Suppressor macrophage (primary cell): ENCODE measurements at places on chromosomes 6 and 20.

DNA sequence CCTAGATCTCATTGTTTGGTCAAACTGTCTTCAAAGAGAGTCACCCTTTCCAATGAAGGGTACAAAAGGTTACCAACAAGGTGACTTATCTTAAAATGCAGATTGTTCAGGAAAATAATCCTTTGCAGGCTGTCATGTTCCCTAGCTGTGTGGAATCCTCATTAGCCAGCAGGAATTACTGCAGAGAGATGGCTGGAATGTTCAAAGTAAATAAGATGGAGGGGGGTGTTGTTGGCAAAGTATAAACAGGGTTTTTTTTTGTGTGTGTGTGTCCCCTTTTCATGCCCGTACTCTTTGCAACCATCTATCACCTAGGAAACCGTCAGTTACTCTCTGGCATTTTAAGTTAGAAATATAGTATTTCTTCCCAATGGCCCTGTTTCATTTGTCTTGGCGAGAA, 6.5 kb downstream of the NEDD9 start:
- DNase-seq = no peak

DNA sequence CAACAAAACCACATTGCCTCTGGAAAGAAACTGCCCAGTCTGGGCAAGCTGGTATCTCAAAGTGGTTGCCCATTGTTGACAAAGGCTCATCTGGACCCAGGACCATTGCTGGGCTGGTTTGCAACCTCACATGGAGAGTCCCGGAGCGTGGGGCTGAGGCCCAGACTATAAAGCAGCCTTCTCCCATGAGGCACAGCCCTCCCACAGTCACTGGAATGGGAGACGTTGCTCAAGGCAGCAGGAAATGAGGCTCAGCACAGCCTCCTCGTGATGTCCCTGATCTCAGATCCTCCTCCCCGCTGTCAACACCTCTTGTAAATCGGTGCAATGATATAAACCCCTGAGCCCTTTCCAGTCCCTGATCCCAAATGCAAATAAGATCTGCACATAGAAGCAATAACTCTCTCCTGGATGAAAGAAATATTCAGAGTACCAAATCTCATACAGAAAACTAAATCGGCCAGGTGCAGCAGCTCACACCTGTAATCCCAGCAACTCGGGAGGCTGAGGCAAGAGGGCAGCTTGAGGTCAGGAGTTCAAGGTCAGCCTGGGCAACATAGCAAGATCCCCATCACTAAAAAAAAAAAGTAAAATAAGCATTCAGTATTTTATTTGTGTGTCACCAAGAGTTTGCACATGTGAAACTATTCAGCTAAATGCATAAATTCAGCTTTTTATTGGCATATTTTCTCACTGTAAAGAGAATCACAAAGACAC, 103.0 kb upstream of the RREB1 start:
- peak; percentile 74 for DNase-seq

GRCh38 chr6:122803171-122803661, 14.2 kb downstream of the SMPDL3A start:
- no peak for DNase-seq

DNA sequence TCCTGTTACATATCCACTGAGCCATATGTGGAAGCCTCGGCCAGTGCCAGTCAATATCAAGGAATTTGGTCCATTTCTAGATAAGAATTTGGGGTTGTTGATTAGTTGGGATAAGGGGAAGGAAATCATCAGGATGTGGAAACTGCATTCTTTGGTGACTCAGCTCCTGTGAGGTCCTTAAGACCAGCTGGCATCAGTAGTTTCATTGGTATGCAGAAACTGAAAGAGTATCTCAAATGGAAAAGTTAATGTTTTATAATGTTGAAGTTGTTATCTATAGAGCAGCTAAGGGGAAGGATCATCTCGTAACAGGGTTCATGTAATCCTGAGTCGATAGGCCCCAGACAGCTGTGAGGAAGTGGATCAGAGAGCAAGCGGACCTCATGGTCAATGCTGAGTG, 87.9 kb upstream of the PRND start:
- peak; percentile 84 for DNase-seq

DNA sequence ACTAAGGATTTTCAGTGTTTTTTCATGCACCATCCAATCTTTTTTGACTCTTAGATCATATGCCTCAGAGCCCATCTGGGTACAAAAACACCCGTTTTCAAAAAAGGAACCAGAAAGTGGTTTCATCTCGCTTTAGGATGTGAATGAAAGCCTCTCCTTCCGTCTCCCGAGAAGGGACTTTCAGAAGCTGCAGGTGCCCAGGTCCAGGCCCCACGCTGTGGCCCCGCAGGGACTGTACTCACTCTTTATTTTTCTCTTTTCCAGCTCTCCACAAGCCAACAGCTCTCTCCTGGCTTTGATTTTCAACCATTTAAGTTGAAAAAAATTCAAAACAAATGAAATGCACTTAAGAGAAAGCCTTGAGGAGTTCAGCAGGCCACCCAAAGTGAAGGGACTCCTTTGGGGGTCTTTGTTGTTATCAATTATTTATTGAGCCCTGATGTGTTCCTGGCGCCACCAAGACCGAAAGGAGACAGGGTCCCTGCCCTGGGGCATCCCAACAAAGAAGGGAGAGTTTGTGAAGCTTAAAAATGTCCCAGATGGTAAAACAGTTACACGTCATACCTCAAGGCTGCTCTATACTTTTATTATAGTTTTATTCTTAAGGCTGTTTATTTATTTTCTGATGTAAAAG, 467.3 kb downstream of the PREX1 start:
- no peak for DNase-seq

DNA sequence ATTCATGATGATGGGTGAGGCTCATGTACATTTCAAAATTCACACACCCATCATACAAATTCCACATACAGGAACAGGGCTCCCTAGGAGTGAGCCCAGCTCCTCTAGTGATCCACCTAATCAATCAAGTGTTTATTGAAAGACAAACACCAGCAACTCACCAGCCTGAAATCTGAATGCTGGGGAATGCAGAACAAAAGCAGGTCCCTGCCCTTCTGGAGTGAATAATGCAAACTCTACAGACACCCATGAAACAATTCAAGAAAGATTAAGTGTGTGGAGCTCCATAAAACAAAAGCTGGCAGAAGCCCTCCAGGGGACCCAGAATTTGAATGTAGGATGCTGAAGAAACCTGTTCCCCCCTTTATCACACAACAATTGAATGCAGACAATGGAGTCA, 396.7 kb upstream of the JARID2 start:
- DNase-seq = no peak

GRCh38 chr20:8115436-8115835, 16.6 kb upstream of the PLCB1 start:
- DNase-seq = no peak

DNA sequence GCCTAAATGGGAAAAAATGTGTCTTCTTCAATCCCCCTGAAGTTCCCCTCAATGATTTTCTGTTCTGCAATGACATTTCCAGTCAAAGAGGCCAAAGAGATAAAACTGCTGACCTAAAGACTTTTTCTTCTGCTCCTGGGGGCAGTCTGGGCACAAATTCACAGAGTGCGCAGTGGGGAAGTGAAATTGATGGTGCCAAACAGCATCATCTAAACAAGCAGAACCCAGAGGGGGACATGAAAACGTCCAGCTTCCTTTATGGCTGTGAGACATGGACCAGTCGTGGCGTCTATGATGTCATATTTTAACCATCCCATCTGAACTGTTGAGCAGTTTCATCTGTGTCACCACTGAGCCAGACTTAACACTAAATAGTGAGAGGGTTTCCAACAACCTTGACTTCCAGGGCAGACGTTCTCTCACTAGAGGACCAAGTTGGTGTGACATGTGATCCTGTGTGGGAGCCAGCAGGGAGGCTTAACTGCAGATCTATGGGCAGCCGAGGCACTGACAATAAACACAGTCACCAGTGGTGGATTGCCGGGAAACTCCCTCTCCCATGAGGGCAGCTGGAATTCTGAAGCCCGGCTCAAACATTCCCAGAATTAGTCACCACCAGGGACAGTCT, 12.4 kb downstream of the SCML4 start:
- DNase-seq = peak; percentile 8

DNA sequence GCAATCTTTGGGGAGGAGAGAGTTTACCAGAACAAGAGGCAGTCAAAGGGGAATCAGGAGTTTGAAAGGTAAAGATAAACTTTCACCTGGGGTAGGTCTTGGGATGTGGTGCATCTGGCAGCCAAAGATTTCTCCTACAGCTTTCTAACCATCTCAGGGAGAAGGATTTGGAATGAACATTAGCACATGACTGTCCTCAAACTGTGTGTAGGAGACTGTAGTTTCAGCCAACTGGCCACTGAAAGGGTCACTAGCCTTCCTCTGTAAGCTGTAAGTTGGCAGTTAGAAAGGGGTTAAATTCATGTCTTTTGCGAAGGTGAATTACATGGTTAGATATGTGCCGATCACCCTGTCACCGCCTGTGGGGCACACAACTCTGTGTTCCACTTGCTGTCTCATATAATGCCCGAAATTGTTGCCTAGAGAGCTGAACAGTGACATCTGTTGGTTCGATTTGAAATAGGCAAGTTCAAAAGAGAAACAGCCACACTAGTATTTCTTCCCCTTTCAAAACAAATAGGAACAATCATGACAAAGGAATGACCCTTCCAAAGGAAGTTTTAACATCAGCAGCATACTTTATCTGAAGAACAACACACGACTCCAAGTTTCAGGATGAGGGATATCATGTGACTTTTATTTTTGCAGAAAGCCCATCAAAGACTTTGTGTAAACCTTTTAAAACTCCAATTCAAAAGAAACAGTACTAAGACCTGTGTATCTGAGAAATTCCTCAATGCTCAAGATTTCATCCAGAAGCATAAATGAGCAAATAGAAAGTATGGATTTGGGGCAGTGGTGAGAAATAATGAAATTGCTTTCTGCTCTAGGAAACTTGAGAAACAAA, 1.1 kb upstream of the OPN5 start:
- DNase-seq = peak; percentile 61

GRCh38 chr6:134317471-134318131, at the start of gene SGK1:
Gene SGK1 (minus strand): TSS chr6:134318112. CDS start chr6:134317460, 652 bp downstream.
- no peak for DNase-seq

- no peak for DNase-seq
These were observed 123.6 kb upstream of the TNFAIP3 start for GRCh38 chr6:137743493-137743892.

DNA sequence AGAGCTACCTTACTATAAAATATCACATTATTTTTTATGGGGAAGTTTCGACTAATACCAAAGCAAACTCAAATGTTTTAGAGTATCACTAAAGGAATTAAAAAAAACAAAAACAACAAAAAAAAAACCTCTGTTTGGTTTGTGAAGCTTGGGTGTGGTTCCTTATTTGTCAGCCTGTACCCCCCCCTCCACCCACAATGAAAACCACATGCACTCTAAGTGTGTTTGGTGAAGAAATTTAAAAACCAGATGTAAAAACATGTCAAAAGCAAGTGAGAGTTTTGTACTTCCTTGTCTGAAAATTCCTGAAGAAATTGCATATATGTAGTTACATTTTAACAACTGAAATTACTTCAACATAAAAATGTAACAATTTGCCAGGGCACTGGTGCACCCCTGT, 3.1 kb downstream of the STK38 start:
- peak; percentile 39 for DNase-seq

- DNase-seq = no peak
These were observed 152.3 kb downstream of the BTBD9 start for GRCh38 chr6:38487423-38487822.

DNA sequence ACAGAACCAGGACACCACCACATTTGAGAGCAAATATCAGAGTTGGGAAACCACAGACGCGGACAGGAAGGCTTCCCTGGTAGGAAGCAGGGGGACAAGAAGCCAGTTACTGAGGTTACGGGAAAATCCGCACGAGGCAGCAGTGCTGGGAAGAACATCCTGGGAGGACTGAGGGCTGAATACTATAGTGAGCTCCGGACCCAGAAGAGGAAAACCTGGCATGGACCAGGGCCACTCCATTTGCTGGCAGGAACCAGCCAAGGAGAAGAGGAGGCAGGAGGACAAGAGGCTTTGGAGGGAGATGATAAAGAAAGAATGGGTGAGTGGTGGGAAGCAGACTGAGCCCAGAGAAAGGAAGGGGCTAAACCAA, 6.1 kb upstream of the DSN1 start:
- no peak for DNase-seq

DNA sequence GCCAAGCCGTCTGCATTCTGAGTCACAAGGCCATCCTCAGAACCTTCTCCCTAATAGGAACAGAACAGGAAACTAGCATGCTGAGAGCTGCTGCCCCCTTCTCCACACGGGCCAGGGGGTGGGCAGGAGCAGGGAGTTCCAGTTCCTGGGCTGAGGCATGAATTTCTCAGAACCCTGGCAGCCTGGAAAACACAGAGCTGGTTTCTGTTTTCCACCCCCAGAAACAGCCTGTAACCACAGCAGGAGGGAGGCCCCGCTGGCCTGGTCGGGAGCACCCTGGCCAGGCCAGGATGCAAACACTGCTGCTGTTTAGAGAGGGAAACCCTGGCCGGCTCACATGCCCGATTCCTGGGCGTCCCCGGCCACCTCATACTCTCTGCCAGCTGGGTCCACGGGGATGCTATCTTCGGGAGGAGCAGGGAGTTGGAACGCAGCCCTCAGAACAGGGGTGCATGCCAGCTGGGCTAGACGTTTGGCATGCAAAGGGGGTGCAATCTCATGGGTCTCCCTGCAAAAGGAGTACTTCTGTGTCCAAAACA, 130.1 kb downstream of the NFATC2 start:
- DNase-seq = no peak

DNA sequence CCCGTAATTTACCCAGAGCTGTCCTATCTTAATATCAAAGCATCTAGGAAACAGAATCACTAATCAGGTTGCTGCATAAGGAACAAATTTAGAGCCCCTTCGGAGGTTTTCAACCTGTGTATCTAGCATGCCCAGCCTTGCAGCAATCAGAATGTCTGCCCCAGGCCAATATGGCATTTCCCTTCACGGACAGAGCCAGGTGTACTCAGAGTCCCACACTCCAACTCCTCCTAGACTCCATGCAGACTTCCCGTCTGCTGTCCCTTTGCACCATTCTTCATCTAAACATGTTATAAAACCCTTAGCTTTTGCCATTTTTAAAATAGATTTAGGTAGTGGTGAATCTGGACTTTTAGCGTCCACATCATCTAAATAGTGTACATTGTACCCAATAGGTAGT, 61.0 kb downstream of the ZHX3 start:
- DNase-seq = no peak

DNA sequence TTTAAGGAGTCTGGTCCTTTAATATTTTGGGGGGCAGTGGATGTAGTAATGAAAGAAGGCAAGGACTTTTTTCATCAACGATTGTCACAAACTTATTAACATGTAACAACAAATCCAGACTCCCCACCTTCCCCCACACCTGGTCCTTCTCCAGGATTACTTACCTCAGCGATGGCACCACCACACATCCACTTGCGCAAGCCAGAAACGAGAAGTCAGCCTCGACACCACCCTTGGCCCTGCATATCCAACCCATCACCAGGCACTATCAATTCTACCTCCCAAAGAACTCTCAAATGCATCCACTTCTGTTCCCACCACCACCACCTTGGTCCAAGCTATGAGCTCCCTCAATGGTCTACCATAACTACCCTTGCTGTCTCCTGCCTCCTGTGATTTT, 6.6 kb downstream of the EZR start:
- no peak for DNase-seq
